Activated naive CD4-positive, alpha-beta T cell (primary cell): ENCODE measurements at places on chromosomes 6 and 20.

DNA sequence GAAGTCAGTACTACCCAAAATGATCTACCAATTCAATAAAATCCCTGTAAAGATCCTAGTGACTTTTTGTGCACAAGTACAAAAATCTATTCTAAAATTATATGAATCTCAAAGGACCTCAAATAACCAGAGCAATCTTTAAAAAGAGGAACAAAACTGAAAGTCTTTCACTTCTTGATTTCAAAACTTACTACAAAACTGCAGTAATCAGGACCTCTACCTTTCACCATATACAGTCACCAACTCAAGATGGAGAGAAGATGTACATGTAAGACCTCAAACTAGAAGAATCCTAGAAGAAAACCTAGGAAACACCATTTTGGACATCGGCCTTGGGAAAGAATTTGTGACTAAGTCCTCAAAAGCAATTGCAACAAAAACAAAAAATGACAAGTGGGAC, 109.5 kb upstream of the CD93 start:
- DNase-seq, result no peak

DNA sequence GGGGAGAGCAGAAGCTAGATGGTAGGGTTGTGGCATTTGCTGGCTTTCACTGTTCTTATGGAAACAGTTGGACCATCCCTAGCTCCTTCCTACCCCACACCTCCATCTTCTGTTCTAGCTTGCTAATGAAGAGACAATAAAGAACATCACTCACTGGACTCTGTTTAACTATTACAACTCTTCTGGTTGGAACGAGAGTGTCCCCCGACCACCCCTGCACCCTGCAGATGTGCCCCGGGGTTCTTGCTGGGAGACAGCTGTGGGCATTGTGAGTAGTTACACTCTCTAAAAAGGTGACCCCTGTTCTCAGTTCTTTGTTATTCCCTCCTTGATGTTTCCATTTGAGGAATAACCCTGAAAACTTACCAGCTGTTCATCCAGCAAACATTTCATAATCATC, 40.4 kb upstream of the NOP56 start:
- DNase-seq, result no peak

DNA sequence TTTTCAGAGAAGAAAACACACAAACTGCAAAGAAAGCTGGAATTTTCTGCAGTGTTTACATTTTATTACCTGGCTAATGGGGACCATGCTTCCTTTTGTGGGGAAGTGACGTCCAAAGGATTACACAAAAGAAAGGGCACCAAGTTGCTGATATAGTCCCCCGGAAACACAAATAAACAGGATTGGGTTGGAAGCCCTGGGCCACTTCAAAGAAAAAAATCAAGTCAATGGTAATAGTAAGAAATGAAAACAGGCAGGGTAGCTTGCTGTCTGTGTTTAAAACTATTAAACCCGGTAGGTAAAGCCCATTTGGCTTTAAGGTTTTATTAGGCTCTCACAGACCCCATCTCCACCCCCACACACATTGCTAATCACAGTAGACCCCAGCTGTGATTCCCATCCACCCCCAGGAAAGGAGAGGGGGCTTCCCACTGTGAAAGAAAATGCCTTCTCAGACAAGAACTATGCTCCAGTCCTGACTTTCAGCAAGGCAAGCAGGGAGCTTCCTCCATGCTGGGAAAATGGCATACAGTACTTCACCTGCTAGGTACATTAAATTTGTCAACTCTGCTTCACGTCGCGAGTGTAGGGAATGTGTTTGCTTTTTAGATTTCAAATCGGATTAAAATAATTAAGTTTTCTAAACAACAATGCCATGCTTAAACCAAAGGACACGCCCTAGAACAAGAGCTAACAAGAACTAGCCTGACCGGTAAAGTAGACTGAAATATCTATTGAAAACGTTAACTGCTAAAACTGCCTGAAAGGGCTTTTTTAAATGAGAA, 1.1 kb downstream of the PERP start:
- DNase-seq, result no peak

DNA sequence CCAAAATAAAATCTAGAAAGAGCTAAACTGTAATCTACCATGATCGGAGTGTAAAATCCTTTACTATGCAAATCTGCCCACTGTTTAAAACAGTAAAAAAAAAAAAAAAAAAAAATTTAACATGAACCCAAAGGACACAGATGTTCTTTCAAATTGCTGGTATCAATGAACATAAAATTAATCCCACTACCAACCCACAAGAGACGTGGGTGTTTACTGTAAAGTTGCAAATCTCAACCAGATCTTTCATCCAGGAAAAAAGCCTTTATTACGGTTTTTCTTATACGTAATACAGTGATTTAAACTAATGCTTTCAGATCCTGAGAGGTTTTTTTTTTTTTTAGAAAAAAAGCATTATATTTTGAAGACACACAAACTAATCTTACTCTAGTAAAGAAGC, 2.5 kb downstream of the CDK19 start:
- DNase-seq, result no peak

GRCh38 chr6:51077821-51078518, 259.3 kb downstream of the TFAP2B start:
- no peak for DNase-seq
